ENCODE measurements at places on chromosomes 2 and 18.

- no peak for DNase-seq
- H3K36me3 ChIP-seq = peaks cover 3% of the 10 kb centered on the region
These were observed 16.6 kb downstream of the SERTAD2 start for GRCh38 chr2:64637000-64637635.

- DNase-seq = no peak
- H3K4me3 ChIP-seq = no peak overlapping the region
- no peaks in the 10 kb centered on the region for H3K36me3 ChIP-seq
- no peak overlapping the region for H3K27ac ChIP-seq
- H3K27me3 ChIP-seq = no peaks in the 10 kb centered on the region
These were observed 205.1 kb upstream of the FAM98A start for GRCh38 chr2:33804155-33804554.

GRCh38 chr2:237053066-237053465, 32.6 kb upstream of the COPS8 start:
- no peaks in the 10 kb centered on the region for H3K4me1 ChIP-seq
- H3K27ac ChIP-seq = no peak overlapping the region
- H3K36me3 ChIP-seq = no peaks in the 10 kb centered on the region
- DNase-seq = no peak

GRCh38 chr2:69505710-69506109, 68.5 kb upstream of the NFU1 start:
- no peaks in the 10 kb centered on the region for H3K36me3 ChIP-seq
- H3K27ac ChIP-seq = no peak overlapping the region
- no peaks in the 10 kb centered on the region for H3K27me3 ChIP-seq
- no peak overlapping the region for H3K4me3 ChIP-seq
- H3K4me1 ChIP-seq = no peaks in the 10 kb centered on the region

DNA sequence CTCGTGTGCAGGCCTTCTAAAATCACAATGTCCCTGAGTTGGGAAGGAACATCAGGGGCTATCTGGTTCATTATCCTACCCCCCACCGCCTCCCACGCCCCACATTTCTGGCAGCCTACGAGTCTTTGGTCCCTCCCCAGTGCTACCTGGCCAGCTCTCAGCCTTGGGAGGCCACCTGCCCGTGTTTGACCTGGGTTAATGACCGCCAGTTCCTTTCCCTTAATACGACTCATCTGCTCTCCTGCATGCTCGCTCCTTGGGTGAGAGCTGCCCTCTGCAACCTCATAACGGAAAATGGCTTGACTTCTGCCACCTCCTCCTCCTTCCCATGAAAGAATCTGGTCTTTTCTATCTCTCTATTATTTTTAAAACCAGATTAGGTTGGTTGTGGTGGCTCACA, 112.5 kb downstream of the NEDD4L start:
- DNase-seq = no peak
- H3K4me3 ChIP-seq = no peak overlapping the region
- H3K36me3 ChIP-seq = no peaks in the 10 kb centered on the region
- H3K4me1 ChIP-seq = no peaks in the 10 kb centered on the region
- H3K27me3 ChIP-seq = no peaks in the 10 kb centered on the region

DNA sequence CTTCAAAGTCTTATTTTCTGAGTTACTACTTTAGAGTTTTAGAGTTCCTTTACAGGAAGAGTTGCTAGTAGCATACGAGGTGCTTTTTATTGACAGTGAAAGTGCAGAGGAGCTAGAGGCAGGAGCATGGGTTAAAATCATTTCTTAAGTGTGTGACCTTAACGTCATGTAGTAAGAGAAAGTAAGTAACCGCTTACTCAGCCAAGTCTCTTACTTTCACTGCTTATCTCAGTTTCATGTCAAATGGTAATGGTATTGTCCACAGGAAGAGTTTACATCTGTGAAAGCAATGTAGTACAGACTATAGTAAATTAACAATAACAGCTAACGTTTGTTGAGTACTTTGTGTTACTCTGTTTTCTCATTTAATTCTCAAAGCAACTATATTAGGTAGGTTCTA, 12.6 kb downstream of the NDUFAF7 start:
- peaks cover 6% of the 10 kb centered on the region for H3K36me3 ChIP-seq
- no peak overlapping the region for H3K27ac ChIP-seq
- no peaks in the 10 kb centered on the region for H3K4me1 ChIP-seq

DNA sequence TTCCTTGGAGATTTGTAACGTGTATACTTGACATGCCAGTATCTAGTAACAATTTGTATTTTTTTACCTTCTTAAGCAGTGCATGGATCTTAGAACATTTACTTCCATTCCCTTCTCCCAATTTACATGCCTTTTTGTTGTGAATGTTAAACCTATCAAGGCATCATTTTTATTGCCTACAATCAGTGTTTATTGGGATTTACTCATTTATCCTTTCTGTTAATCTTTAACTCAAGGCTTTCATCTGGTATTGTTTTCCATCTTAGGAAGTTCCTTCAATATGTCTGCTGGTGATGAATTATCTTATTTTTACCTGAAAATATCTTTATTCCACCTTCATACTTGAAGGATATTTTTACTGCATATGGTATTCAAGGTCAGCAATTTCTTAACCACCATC, 88.5 kb upstream of the EMILIN2 start:
- H3K27me3 ChIP-seq = no peaks in the 10 kb centered on the region
- no peaks in the 10 kb centered on the region for H3K4me1 ChIP-seq
- no peak for DNase-seq
- H3K4me3 ChIP-seq = no peak overlapping the region

- peak overlapping the region; percentile 20 for H3K4me3 ChIP-seq
- peak overlapping the region; percentile 77 for H3K27ac ChIP-seq
- peaks cover 35% of the 10 kb centered on the region for H3K27me3 ChIP-seq
- H3K4me1 ChIP-seq = no peaks in the 10 kb centered on the region
- H3K36me3 ChIP-seq = no peaks in the 10 kb centered on the region
- no peak for DNase-seq
These were observed 674 bp downstream of the EVX2 start for GRCh38 chr2:176082824-176083751.

DNA sequence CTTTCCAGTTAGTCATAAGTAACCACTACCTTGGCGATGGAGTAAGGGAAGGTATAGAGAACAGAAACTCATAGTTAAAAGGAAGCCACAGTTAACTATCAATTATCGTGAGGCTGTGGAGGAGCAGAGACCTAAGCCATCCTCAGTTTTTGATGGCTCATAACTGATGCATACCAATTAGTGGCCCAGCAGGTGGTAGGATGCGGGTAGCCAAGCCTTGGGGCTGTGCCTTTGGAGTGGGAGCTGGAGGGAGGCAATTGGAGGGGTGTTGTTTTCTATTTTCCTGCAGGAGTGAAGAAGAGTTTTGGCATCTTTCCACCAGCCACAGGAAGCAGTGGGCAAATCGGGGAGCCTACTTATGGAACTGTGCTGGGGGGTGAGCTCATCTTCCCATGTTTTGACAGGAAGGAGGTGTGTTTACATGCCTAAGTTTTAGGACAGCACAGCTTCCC, 194.8 kb downstream of the TPGS2 start:
- H3K4me1 ChIP-seq = no peaks in the 10 kb centered on the region
- H3K36me3 ChIP-seq = no peaks in the 10 kb centered on the region
- no peak overlapping the region for H3K27ac ChIP-seq
- no peaks in the 10 kb centered on the region for H3K27me3 ChIP-seq
- no peak overlapping the region for H3K4me3 ChIP-seq

DNA sequence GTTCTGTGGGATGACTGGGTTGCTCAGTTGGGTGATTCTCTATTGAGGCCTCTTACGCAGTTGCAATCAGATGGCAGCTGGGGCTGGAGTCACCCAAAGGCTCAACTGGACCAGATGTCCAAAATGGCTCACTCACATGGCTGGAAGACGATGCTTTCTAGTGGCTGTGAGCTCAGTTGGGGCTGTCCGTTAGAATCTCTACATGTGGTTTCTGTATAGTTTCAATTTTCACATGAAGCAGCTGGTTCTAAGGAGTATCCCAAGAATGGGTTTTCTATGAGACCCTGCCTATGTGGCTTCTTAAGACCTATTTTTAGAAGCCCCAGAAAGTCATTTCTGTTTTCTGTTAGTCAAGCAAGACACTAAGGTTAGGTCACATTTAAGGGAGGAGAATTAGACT, 4.4 kb downstream of the XRCC5 start:
- no peaks in the 10 kb centered on the region for H3K36me3 ChIP-seq
- H3K4me1 ChIP-seq = peaks cover 5% of the 10 kb centered on the region
- H3K4me3 ChIP-seq = no peak overlapping the region
- H3K27me3 ChIP-seq = no peaks in the 10 kb centered on the region
- DNase-seq = no peak

GRCh38 chr2:18380321-18380720, 180.1 kb downstream of the RDH14 start:
- H3K27ac ChIP-seq = no peak overlapping the region
- H3K4me1 ChIP-seq = no peaks in the 10 kb centered on the region
- no peak for DNase-seq
- H3K36me3 ChIP-seq = no peaks in the 10 kb centered on the region
- no peak overlapping the region for H3K4me3 ChIP-seq
- H3K27me3 ChIP-seq = no peaks in the 10 kb centered on the region

GRCh38 chr2:168434146-168434545, 21.9 kb upstream of the CERS6 start:
- H3K27ac ChIP-seq = no peak overlapping the region
- no peaks in the 10 kb centered on the region for H3K36me3 ChIP-seq
- H3K27me3 ChIP-seq = no peaks in the 10 kb centered on the region
- H3K4me1 ChIP-seq = no peaks in the 10 kb centered on the region

DNA sequence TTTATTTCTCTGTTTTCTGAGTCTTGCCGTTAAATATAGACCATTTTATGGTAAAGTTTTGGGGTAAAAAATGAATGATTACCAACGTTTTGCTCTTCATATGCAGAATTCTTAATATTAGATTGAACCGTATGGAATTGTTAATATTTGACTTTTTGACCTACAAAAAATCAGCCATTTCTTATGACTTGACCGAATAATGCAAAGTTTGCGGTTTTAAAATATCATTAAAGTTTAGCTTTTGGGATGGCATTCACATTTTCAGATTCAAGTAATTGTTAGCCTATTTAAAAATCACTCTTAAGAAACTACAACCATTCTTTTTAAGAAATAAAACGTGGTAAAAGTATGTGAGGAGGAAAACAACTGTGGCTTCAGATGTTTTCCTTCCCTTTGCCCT, 138.0 kb downstream of the HAUS1 start:
- no peaks in the 10 kb centered on the region for H3K36me3 ChIP-seq
- H3K4me1 ChIP-seq = no peaks in the 10 kb centered on the region
- no peaks in the 10 kb centered on the region for H3K27me3 ChIP-seq
- DNase-seq = no peak
- no peak overlapping the region for H3K27ac ChIP-seq

GRCh38 chr18:60027397-60027796, 127.6 kb downstream of the PMAIP1 start:
- H3K4me1 ChIP-seq = no peaks in the 10 kb centered on the region
- no peaks in the 10 kb centered on the region for H3K27me3 ChIP-seq
- DNase-seq = no peak

GRCh38 chr18:76232779-76233178, 262.3 kb downstream of the ZNF516 start:
- H3K4me3 ChIP-seq = no peak overlapping the region
- no peak overlapping the region for H3K27ac ChIP-seq
- H3K27me3 ChIP-seq = no peaks in the 10 kb centered on the region
- H3K4me1 ChIP-seq = no peaks in the 10 kb centered on the region
- no peaks in the 10 kb centered on the region for H3K36me3 ChIP-seq

DNA sequence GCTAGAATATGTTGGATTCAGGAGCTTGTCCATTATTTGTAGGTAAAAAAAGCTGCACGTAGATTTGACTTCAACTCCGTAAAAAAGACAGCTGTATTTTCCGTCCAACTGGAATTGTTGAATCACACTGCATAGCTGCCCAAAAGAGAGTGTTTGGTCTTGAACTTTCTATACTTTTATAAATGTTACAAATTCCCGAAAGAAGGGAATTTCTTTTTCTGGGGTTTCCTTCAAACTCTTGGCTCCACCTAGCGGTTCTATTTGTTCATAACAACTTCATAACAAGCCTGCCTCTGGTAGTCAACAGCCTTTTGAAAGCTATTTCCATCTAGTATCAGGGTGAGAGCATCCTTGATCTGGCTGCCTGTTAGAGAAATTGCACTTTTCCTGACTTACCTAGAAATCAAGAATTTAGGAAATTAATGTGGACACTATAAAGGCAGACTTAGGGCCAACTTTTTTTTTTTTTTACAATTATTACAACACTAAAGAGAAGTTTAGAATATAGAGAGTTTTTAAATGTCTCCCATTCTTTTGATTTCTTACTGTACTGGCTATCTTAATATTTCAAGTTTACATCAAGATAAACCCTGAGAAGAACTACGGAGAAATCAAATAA, 48.1 kb downstream of the TMEM185B start:
- no peak overlapping the region for H3K27ac ChIP-seq
- H3K4me1 ChIP-seq = no peaks in the 10 kb centered on the region
- no peaks in the 10 kb centered on the region for H3K36me3 ChIP-seq
- H3K4me3 ChIP-seq = no peak overlapping the region
- DNase-seq = peak; percentile 54
- H3K27me3 ChIP-seq = no peaks in the 10 kb centered on the region

- H3K36me3 ChIP-seq = no peaks in the 10 kb centered on the region
- no peak overlapping the region for H3K4me3 ChIP-seq
- no peak for DNase-seq
- H3K27ac ChIP-seq = no peak overlapping the region
These were observed 1.4 kb downstream of the UGT1A5 start for GRCh38 chr2:233714121-233714520.

DNA sequence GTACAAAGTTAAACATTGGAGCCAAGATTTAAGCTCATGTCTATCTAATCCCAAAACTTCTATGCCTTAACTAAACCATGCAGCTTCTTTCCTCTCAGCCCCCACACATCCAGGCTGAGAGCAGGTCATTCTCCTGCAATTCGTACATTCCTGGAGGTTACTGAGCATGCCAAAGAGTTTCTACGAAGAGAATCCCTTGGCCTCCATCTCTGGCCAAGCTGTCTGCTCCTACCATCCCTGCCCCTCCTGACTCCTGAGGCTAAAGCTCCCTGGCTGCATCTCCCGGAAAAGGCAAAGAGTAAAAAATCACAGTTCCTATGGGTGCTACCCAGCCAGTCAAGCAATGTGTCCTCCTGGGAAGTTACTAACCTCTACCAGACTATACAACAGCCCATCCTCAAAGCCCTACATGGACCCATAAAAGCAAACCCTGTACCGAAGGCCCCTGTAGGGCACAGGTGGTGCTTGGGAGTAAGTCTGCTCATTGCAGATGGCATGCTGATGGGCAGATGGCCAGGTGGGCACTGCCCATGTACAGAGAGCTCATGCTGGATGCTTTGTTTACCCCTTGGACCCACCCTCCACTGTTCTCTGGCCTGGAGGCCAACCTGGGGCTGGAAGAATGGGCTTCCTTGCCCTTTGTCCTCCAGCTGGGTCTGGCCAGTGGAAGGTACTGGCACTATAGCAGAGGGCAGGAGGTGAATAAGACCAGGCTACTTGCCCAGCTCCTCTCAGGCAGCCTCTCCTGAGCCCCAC, 99.5 kb downstream of the TTC32 start:
- no peaks in the 10 kb centered on the region for H3K36me3 ChIP-seq
- no peak overlapping the region for H3K4me3 ChIP-seq
- H3K27ac ChIP-seq = no peak overlapping the region
- DNase-seq = no peak
- H3K27me3 ChIP-seq = no peaks in the 10 kb centered on the region

- H3K36me3 ChIP-seq = no peaks in the 10 kb centered on the region
- H3K4me3 ChIP-seq = peak overlapping the region; percentile 68
- DNase-seq = no peak
These were observed 1.1 kb upstream of the EPC2 start for GRCh38 chr2:148643421-148643820.

- no peaks in the 10 kb centered on the region for H3K27me3 ChIP-seq
- DNase-seq = no peak
- no peaks in the 10 kb centered on the region for H3K4me1 ChIP-seq
- H3K27ac ChIP-seq = no peak overlapping the region
- no peak overlapping the region for H3K4me3 ChIP-seq
These were observed 20.1 kb upstream of the ALLC start for GRCh38 chr2:3637692-3638455.

- no peaks in the 10 kb centered on the region for H3K27me3 ChIP-seq
- H3K4me3 ChIP-seq = no peak overlapping the region
- no peaks in the 10 kb centered on the region for H3K36me3 ChIP-seq
- no peak for DNase-seq
- no peaks in the 10 kb centered on the region for H3K4me1 ChIP-seq
These were observed 94.7 kb downstream of the DOCK10 start for GRCh38 chr2:224947566-224947965.

All from prostate gland (tissue), 2 donors.